ENCODE measurements at places on chromosomes 1 and 21. TPM values are rescaled to one million over a fixed set of nuclear protein-coding genes. Genes with fewer than 3 reads are reported as not detected.

AKIRIN1 gene
- 59.4 TPM for total RNA-seq

SUMO3 gene
- total RNA-seq: 69.8 TPM

PPT1 gene
- total RNA-seq: 69.1 TPM

CFAP141 gene
- not detected for total RNA-seq

Data from activated CD8-positive, alpha-beta T cell treated with anti-CD3 and anti-CD28 coated beads for 36 hours (primary cell).